ENCODE measurements at places on chromosomes 16 and 17.

- DNase-seq = no peak
Observed at GRCh38 chr16:27344721-27345120, 30.9 kb downstream of the IL4R start.

DNA sequence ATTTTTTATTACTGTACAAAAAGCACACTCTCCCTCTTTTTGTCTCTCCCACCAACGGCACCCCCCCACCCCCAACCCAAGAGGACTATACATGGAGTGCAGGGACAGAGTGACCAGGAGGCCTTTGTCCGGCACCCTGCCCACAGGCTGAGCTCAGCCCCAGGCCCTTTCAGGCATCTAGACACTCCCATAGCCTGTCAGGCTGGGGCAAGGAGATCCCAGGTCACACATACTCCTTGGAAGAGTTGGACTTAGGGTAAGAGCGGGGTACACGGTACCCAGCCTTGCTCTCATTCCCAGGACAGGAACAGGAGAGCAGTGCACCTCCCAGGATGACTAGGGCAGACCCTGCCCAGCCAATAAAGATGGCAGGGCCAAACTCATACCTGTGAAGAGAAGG lies 2.1 kb downstream of the CLDN7 start:
- no peak for DNase-seq

GRCh38 chr17:7436556-7437368 lies 1.5 kb downstream of the TMEM102 start:
- no peak for DNase-seq

- no peak for DNase-seq
Observed at GRCh38 chr17:80782536-80783427, 208.9 kb upstream of the CHMP6 start.

DNA sequence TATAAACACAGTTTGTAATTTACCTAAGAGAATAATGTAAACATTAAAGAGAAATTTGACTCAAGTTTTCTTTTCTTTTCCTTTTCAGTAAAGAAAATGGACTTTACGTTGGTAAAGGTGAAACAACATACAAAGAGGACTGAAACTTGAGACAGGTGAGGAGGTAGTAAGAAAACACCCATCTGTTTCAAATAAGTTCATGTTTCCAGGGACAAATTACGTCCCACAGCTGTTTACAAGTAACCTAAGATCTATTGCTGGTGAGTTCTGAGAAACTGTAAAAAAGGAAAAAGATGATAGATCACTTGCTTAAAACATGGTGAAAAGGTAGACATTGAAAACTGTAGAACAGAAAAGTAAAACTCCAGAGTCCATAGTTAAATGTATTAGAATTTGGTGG lies 4.8 kb upstream of the ABCA5 start:
- no peak for DNase-seq

- DNase-seq = no peak
Observed at GRCh38 chr16:77585379-77586251, 136.7 kb upstream of the NUDT7 start.

DNA sequence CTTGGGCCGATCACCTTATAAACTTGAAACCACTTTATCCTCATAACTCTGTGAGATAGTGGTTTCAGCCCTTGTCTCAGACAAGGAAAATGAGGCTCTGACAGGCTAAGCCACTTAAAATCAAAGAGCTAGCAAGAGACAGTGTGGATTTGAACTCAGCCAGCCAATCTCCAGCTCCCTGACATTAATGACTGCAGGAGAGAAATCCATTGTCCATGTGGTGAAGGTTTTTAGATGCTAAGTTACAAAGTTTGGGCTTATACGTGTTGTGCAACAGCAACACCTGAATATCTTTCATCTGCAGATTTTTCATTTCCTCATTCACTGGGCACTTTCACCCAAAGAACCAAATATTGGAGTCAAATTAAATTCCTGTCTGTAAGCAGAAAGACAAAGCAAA lies 501.3 kb downstream of the GRIN2A start:
- DNase-seq = no peak

DNA sequence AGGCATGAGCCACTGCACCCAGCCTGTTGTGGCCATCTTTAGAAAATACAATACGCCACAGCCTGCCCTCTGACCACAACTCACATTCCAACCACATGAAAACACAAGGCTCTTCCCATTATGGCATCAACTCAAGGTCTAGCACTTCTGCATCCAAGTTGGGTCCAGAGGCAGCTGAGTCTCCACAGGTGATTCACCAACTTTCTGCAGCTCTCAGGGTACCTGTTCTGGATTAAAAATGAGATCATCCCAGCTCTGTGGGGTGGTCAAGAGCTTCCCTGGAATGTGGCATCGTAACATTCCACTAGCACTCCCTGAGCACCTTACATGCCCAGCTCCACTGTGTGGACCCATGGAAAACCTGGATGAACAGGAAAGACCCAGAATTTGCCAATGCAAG lies 9.9 kb upstream of the GUCY2D start:
- no peak for DNase-seq

- DNase-seq = no peak
Observed at GRCh38 chr17:75514919-75515495, 330 bp downstream of the CASKIN2 start.

All from cortex of kidney (tissue), 1 donor.